Activated T-cell treated with anti-CD3 and anti-CD28 coated beads for 24 hours (primary cell): ENCODE measurements at places on chromosomes 13 and 19.
A peak's percentile ranks its signal among the peaks of the same experiment; 100 is the strongest.

DNA sequence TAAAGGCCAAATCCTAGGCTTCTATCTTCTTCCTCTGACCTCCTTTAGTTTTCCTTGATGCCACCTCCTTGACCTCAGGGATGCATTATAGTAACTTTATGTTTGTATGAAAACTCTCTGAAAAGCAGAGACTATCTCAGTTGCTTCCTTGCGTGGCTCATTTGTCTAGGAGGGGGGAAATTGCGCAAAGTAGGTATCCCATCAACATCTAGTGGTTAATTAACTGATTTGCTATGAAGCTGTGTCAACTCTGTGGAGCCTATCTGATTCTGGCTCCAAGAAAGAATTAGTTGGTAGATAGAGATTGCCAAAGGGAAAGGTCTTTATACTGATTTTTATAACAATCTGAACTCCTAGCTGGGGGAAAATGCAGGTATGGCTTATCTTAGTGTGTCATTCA lies 82.1 kb upstream of the FRY start:
- no peak for DNase-seq

GRCh38 chr19:16062789-16063188 lies 13.5 kb upstream of the TPM4 start:
- DNase-seq = peak; percentile 46

DNA sequence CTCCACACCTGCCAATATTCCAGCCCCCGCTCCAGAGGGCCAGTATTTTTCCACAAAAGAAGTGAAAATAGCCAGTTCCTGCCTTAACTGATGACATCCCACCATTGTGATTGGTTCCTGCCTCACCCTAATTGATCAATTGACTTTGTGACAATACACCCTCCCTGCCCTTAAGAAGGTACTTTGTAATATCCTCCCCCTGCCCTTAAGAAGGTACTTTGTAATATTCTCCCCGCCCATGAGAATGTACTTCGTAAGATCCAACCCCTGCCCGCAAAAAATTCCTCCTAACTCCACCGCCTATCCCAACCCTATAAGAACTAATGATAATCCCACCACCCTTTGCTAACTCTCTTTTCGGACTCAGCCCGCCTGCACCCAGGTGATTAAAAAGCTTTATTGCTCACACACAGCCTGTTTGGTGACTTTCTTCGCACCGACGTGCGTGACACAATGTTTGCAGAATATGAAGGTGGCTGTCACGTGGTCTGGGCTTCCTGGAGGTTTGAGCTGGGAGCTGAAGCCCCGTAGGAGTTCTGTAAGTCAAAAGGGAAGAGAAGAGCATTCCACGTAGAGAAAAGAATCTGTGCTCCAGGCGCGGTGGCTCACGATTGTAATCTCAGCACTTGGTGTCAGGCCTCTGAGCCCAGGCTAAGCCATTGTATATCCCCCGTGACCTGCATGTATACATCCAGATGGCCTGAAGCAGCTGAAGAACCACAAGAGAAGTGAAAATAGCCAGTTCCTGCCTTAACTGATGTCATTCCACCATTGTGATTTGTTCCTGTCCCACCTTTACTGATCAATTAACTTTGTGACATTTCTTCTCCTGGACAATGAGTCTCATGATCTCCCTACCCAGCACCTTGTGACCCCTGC lies 6.2 kb upstream of the FUT3 start:
- DNase-seq = no peak

GRCh38 chr19:5973867-5974635 lies 3.9 kb downstream of the RANBP3 start:
- DNase-seq = no peak

GRCh38 chr13:70189981-70190380 lies 81.7 kb upstream of the KLHL1 start:
- no peak for DNase-seq

- DNase-seq = no peak
These were observed 147.0 kb upstream of the RNF113B start for GRCh38 chr13:98324105-98324504.

- DNase-seq = no peak
These were observed 361.8 kb downstream of the ZNF536 start for GRCh38 chr19:30733826-30734550.

- no peak for DNase-seq
These were observed 13.1 kb downstream of the TNFSF9 start for GRCh38 chr19:6543866-6544347.

- no peak for DNase-seq
These were observed 422 bp downstream of the ZNF71 start for GRCh38 chr19:56595548-56595899.

DNA sequence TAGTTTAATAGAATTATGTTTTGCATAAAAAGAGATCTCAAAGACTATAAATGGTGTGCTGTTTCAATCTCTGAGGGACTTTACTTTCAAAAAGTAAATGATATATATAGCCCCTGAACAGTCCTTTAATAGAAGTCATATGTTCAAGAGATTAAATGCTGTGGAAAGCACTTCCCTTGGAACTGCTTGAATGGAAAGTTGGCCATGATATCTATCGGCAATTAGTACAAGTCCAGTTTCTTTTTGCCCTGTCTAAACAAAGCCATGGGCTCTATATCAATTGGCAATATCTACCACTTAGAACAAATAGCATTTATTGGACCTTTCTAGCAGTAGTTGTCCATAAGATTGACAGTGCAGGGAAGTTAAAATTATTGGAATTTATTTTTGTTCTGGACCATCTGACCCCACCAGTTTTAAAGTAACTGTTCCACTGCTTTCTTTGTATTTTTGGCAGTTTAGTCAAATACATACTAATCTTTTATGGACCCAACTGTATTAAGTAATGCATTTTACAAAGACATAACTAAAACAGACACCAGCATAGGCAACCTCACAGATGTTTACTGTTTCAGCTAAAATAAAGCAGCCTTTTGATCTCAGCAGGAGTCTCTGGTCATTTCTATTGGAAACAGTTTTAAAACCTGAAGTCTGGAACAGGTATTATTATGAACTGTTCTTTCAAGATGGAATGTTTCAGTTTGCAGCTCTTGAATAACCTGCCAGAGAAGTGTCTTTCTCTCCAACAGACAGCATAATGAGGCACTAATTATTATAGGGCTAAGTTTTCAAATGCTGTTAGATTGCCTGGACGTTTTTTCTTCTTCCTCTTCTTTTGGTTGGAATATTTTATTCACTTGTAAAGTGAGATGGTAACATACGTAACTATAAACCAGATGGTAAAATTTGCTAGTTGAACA lies 282.6 kb downstream of the DCLK1 start:
- no peak for DNase-seq

GRCh38 chr19:41027273-41027967 lies 36.3 kb downstream of the CYP2B6 start:
- DNase-seq = no peak

DNA sequence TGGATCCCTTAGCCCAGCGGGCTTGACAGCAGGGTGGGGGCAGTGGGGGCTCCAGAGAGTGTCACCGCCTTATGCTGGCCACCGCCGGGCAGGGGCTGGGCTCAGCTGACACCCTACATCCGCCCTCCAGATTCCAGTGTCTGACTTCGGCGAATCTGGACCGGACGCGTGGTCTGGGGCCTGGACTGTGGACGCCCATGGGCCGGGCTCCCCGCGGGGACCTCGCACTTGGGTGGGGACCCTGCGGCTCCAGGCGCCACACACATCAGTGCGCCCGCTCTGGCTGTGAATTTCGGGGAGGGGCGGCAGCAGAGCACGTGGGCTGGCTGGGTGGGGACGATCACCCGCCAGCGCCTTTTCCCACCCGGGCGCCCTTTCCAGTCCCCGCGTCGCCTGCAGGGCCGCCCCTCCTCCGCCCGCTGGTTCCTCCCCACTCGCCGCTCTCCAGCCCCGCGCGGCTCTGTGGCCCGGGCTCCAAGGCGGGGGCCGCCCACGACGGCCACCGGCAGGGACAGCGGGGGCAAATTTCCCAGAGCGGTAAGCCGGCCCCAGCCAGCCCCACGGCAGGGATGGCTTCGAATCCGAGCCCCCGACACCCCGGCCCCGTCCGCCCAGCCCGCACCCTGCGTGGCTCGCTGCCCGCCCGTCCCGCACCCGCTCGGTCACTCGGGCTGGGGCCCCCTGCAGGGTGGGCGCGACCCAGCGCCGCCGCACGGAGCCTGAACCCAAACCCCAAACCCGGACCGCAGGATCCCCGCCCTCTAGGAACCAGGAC lies 23.3 kb upstream of the ZNF99 start:
- no peak for DNase-seq

DNA sequence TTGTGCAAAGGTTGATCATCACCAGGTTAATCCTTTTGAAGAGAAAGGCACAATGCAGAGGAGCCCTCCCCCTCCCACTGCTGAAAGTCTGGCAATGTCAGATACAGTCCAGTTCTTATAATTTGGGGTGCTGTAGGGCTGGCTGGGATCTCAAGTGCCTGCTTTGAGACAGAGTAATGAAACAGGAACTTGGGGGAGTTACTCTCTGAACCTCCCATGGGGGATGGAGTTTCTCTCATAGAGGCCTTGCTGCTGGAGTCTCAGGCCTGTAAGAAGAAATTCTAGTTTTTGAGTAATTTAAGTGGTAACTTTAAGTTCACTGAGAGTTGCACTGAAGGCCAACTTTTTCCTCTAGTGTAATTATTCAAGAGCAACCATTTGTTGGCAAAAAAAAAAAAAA lies 410.5 kb downstream of the KCNRG start:
- DNase-seq = no peak
